ENCODE measurements at places on chromosomes 13 and 19.

- DNase-seq = no peak
Measured at GRCh38 chr13:21175656-21176214, 617 bp downstream of the SKA3 start.

GRCh38 chr19:13982773-13983172 is 23.3 kb downstream of the RFX1 start:
- no peak for DNase-seq

DNA sequence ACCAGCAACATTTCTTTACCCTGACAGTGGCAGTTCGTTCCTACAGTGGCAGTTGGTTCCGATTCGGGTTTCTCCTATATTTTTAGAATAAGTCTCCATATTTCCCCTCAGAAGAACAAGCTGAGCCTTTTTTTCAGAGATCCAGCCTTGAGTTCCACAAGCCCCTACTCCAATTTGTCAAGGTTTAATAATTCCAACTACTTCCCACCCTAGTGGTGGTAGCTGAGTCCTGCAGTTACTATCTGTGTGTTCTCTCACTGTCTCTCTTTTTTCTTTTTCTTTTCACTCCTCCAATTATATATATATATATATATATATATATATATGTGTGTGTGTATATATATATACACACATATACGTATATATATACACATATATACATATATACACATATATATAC is 1347.3 kb downstream of the PCDH9 start:
- DNase-seq = no peak

DNA sequence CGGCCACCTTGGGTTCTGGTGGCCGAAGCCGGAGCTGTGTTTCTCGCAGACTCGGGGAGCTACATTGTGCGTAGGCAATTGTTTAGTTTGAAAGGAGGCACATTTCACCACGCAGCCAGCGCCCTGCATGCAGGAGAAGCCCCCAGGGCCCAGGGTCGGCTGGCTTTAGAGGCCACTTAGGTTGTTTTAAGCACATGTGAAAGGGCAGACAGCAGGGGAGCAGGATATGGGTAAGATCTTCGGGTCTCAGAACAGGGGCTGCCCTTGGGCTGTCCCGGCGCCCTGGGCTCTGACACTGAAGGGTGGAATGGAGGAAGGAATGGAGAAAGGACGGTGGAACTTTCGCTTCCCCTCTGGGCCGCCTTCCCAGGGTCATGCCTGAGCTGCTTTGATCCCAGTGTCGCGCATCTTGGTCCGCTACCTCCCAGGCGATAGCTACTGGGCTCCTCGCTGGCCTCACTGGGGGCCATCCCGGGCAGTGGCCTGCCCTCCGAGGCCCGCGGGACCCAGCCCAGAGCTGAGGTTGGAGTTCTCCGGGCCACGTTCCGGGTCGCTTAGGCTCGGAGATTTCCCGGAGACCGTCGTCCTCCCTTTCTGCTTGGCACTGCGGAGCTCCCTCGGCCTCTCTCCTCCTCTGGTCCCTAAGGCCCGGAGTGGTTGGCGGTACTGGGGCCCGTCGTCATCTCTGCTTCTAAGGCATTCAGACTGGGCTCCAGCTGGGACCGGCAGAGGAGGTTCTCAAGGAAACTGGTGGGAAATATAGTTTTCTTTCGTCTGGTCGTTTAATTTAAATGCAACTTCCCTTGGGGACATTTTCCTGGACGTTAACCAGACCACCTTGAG is 4.3 kb upstream of the POU4F1 start:
- no peak for DNase-seq

DNA sequence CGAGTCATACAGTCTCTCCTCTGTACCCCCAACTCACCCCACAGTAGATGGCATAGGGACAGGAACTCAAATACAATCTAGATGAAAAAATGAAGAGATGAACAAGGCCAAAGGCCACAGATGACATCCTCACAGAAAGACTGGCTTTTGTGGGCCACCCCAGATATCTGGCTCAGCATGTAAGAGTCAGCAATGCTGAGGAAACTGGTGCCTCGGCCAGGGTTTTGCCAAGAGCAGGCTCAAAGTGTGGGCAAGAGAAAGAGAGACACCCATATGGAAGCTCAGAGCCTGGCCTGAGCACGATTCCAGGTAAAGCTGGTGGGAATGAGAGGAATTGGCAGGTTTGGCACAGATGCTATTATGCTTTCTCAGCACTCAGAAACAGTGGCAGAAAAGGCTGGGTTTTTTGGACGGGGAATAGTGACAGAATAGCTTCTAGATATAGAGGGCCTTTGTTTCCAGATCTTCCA is 460.6 kb downstream of the FOXO1 start:
- DNase-seq = no peak

- no peak for DNase-seq
Measured at GRCh38 chr19:47613165-47614020, 4.5 kb downstream of the BICRA start.

All from stimulated activated CD4-positive, alpha-beta T cell treated with anti-CD3 and anti-CD28 coated beads, Interleukin-15, amount 100 ng/mL, for 1 hour (primary cell).